ENCODE measurements at places on chromosomes 2 and 18.
A peak's percentile ranks its signal among the peaks of the same experiment; 100 is the strongest.

GRCh38 chr2:197851451-197851850, 47.1 kb downstream of the PLCL1 start:
- DNase-seq, result no peak

DNA sequence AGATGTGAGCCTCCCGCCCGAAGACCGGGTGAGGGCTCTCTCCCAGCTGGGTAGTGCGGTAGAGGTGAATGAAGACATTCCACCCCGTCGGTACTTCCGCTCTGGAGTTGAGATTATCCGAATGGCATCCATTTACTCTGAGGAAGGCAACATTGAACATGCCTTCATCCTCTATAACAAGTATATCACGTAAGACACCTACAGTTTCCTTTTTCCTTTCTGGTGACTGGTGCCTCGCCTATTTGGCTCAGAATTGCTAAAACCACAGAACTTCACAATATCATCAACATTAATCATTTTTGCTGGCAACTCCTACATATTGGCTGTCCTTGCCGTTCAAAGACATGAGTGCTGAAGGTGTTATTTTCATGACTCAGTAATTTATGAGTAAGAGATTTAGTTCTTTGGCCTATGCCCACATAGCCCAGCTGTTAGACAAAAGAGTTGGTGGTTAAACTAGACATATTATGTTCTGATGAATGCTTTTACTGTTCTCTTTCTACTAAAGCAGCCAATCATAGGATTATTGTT, 2.2 kb downstream of the STAMBP start:
- no peak for DNase-seq

GRCh38 chr18:41630232-41630886, 324.7 kb upstream of the PIK3C3 start:
- no peak for DNase-seq

DNA sequence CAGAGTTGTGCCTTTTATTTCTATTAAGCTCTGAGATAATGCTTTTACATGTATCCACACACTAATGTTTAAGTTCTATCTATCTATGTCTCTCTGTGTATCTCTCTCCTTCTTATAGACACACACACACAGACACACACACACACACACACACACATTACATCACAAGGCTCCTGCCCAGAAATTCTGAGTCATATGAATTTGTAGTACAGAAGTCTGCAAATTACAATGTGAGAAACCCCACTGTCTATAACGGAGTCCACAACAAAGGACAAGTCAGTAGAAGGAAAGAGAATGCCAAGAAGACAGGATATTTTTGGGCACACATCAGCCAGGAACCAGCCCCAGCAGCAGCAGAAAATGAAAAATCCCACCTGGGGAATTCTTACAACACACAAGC, 142.4 kb downstream of the EN1 start:
- DNase-seq, result no peak

DNA sequence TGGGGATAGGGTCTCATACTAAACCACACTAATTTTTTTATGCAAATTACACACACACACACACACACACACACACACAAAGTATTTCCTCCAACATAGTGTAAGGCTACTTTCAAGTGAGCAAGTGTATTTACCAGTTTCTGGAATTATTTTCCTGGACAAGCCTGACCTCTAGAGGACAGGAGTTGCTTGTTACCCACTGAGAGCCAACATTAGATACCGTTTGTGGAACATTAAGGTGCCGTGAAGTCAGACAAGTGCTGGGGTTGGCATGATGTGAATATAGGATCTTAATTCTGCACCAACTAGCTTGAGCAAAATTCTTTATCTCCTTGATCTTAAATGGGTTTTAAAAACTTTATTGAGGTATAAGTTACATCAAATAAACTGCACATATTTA, 39.3 kb upstream of the SERPINB2 start:
- DNase-seq, result peak; percentile 55

Data from lung (tissue), 17 donors.